ENCODE measurements at places on chromosomes 11 and 22.

DNA sequence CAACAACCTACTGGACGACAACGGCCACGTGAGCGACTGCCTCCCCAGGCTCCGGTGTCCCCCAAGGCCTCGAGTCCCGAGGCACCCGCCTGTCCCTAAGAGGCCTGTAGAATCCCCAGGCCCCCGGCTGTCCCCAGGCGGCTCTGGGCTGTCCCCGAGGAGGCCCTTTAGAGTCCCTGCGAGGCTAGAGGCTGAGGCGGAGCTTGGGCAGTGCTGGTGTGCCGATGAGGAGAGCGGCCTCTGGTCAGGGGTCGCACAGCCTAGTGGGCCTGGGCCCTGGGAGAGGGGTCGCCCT lies 3.7 kb downstream of the TBX1 start:
- no peak for DNase-seq

- DNase-seq: no peak
Measured at GRCh38 chr22:21940521-21940920, 12.1 kb downstream of the PPM1F start.

DNA sequence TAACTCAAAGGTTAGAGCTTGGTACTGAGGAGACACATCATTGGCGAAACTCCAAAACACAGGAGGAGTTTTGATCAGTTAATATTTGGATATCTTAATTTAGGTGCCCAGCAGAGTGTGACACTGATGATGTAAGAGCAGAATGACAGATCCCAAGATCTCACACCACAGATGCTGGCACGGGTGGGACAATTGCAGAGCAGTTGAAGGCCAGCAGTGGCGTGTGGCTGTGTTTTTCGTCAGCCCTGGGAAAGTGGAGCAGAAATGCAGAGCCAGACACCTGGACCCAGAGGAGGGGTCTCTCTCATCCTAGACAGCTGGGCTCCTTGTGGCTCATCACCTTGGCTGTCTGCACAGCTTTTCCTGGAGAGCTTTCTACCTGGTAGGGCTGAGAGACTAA lies 59.7 kb upstream of the CTTN start:
- no peak for DNase-seq

DNA sequence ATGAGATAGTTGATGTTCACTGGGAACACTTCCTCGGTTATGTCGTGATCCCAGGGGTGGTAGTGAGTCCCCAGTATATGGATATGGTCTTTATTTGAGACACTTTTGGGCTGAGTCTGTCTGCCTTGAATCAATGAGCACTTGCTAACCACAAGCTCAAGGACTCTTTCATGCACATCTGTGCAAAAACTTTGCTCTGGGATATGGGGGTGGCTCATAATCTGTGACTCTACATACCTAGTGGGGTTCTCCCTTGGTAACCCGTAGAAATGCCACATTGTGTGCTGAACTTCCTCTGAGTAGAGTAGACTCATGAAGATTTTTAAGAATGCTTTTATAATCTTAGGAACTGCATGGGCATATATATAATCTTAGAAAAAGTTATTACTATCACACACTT lies 69.3 kb downstream of the SWAP70 start:
- no peak for DNase-seq

DNA sequence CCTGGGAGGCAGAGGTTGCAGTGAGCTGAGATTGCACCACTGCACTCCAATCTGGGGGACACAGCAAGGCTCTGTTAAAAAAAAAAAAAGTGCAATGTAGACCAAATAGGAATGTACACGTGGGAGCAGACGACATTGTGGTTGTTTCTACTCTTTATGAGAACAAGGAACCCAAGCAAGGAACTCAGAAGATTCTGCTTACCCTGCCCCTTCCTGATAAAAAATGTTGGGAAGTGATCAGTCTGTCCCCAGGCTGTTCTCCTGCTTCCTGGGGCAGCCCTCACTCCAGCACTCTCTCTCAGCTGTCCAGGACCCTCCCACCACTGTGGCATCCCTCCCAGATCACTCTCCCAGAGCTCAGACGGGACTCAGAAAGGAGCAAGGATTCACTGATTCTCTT lies 31.8 kb downstream of the SLCO2B1 start:
- no peak for DNase-seq

GRCh38 chr11:32115446-32115845 lies 24.6 kb downstream of the RCN1 start:
- DNase-seq: no peak

- no peak for DNase-seq
Measured at GRCh38 chr11:17066691-17067090, 10.8 kb downstream of the RPS13 start.

GRCh38 chr11:662689-663274 lies 25.7 kb downstream of the DRD4 start:
- no peak for DNase-seq

DNA sequence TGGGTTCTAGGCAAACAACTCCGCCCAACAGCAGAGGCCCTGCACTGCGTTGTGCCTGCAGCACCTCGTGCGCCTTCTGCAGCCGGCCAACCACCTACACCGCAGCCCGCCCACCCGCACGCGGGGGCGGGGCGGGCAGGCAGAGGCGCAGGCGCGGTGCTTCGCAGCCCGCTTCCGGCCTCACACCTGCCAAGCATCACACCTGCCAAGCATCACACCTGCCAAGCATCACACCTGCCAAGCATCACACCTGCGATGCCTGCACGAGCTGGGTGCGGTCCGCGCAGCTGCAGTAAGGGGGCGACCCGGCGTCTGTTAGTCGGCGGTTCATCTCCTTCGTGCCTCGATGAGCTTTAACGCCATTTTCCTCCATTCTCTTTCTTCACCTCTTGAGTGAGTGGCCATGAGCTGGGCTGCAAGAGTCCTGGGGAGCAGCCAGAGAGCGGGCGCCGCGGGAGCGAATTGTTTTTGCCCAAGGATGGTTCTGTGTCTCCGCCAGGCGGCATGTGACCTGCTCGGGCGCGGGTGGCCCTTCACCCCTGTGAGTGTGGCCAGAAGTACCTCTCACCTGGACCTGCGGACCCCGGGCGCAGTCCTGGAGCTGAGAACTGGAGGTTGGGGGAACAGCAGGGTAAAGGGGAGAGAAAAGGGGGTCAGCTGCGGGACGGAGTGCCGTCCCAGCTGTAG lies at the start of gene LDHAL6A:
Gene LDHAL6A (plus strand): TSS at position 171 of the 687 bp plus-strand sequence. CDS start 825 bp downstream, outside the sequence.
- DNase-seq: no peak

GRCh38 chr22:49396817-49397216 lies 430.9 kb downstream of the BRD1 start:
- DNase-seq: no peak

GRCh38 chr11:89443361-89444322 lies 47.5 kb downstream of the NOX4 start:
- no peak for DNase-seq

DNA sequence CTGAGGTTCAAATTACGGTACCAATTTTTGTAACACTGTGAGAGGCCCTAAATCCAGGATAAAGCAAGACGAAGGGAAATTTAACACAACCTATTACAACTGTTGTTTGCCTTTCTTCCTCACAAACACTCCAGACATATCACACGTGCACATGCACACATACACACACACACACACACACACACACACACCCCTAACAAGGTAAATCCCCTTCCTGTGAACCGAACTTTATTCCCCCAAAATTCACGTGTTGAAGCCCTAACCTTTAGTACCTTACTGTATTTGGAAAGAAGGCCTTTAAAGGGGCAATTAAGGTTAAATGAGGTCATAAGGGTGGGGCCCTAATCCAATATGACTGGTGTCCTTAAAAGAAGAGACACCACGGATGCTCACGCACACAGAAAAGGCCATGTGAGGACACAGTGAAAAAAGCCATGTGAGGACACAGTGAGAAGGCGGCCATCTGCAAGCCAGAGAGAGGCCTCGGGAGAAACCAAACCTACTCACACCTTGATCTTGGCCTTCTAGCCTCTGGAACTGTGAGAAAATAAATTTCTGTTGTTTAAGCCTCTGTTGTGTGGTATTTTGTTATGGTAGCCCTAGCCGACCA lies 1.8 kb downstream of the SERGEF start:
- DNase-seq: no peak
